Neural crest cell (in vitro differentiated cells): ENCODE measurements at places on chromosomes 5 and 9. TPM values are rescaled to one million over a fixed set of nuclear protein-coding genes. Genes with fewer than 3 reads are reported as not detected.

DNA sequence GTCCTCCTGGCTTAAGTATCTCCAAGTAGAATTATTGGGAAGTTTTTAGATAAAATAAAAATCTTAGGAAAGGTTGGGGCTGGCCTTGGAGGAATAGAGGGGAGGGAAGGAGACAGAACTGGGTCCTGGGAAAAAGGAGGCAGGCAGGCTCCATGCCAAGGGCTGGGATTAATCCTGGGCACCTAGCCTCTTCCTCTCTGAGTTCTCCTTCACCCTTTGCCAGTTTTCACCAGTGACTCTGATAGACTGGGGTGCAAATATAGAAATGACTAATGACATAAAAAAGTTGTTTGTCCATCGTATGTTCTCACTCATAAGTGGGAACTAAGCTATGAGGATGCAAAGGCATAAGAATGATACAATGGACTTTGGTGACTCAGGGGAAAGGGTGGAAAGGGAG, 81.9 kb downstream of the RMI1 start:
- DNase-seq, result no peak

DNA sequence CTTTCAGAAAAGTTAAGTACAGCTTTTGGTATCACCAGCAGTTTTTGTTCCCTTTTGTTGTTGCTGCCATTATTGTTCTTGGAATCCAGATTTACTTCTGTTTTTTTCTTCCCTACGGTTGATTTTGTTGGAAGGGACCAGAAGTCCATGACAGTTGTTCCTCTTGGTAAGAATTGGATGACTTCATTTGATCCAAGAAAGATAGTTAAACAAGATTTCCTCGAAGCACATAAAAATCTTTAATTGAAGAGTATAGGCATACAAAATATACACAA, 65.4 kb downstream of the CDC42SE2 start:
- no peak for DNase-seq

DNA sequence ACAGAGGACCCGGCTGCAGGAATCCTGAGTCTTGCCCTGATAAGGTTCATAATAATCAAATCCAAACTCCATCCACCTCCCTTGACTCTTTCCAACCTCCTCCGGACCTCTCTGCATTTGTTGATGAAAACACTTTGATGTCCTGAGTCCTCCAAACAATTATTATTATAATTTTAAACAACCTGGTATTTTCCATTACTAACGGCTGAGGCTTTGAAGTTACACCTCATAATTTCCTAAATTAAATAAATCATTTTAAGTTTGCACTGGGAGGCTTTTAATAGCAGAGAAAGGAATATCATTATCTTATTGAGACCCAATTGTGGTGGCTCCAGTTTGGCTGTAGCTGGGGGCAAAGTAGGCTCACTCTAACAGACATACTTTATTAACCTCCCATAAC, 9.5 kb downstream of the MSX2 start:
- no peak for DNase-seq

DNA sequence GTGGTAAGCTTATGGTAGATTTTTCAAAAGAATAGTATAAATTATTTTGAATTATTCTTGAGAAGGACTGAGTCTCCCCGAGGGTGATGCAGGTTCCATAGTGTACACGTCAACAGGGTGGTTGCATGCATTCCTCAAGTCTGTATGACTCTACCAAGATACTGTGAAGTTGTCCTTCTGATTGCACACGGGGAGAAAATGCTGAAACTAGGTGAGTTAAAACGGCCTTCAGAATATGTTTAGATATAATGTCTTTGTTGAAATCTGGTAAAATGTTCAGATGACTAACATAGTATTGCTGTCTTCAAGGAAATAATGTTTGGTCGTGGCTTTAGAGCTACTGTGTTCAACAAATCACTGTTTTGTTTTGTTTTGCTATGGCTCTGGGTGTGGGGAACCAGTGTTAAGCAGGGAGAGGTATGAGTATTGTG, 22.4 kb upstream of the TNFAIP8 start:
- no peak for DNase-seq

DNA sequence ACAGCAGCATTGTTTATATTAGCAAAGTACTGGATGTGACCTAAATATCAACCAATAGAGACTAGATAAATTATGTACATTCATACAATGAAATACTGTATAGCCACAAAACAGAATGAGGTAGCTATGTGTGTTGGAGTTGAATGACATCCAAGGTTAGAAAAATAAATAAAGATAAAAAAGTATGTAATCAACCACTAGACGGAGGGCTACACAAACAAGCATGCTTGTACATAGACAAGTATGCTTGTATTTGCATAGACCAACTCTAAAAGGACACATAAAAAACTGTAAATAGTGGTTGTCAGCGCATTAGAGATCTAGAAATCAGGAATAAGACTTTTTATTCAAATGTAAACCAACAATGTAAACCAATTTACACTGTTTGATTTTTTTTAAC, 3.0 kb downstream of the FEM1C start:
- no peak for DNase-seq

DNA sequence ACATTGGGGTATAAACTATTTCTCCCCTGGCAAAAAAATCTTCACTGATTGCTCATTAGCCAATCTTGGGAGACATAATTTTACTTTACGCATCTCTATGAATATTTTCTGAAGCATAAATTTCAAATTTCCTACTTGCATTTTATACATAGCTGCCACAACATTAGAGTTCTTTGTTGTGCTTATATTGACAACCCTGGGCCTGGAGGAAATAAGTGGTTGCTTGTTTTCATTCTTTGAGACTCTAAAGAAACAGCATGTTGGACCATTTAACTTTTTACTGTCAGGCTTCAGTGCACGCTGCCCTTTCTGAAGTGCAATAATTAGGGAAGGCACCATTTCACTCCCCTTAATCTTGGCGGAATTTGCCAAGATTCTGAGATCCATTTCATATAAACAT, 142.6 kb downstream of the MRPS30 start:
- DNase-seq, result no peak

DNA sequence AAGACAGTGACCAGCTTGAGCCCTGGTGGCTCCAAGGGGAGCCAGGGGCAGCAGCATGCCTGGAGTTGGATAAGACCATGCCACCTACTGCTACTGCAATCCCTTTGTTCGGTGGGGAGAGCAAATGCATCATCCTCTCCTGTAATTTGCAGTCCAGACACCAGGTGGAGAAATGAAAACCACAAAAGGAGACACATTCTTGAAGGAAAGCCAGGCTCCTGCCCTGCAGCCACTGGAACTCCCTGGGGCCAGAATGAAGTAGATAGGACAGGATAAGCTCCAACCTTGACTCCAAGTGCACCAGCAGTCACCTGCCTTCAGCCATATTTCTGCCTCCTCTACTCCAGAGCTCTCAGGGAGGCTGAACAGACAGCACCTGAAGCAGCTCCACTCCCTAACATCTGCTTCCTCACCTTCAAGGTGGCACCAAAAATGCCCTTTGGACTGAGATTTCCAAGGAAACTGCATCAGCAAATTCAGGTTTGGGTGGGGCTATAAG, 65.1 kb upstream of the IQGAP2 start:
- peak; percentile 32 for DNase-seq

The MLANA gene
- total RNA-seq, result not detected in 2 replicates

The SLCO4C1 gene
- 3.9 TPM in 2 replicates for total RNA-seq

The KIF24 gene
- total RNA-seq, result 12.3 and 13.8 TPM in 2 replicates
